ENCODE measurements at places on chromosomes 7 and 10.

GRCh38 chr10:127906548-127907377, at the start of gene PTPRE:
PTPRE (plus strand) TSS chr10:127907103; CDS start chr10:128040882, 133,779 bp downstream.
- DNase-seq = peak; percentile 61

DNA sequence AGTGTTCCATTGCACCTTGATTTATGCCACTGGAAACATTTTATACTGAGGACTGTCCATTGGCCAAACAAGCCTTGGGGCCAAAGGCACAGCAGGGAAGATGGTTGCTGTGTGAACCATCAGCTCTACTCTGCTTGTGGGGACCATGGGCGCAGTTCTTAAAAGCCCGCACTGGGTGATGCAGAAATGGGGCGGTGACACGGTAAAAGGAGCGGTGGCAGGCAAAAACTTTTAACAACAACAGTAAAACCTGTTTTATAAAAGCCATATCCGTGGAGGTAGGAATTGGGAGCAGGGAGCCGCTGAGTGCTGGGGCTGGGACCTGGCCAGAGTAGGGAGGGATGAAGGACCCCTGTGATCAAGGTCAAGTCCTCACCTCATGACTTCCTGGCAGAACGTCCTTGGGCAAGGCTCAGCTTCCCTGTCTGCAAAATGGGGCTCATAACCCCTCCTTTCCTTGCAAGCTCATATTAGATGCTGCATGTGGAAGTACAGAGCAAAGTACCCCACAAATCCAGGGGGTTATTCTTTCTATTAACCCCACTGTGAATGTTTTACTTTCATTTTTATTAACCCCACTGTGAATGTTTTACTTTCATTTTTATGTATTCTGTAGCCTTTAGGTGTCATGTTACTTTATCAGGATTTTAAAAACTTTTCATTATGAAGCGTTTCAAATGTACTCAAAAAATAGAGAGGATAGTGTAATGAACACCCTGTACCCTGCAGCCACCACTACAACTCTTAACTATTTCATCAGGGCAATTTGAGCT, 78.3 kb downstream of the GRK5 start:
- no peak for DNase-seq

DNA sequence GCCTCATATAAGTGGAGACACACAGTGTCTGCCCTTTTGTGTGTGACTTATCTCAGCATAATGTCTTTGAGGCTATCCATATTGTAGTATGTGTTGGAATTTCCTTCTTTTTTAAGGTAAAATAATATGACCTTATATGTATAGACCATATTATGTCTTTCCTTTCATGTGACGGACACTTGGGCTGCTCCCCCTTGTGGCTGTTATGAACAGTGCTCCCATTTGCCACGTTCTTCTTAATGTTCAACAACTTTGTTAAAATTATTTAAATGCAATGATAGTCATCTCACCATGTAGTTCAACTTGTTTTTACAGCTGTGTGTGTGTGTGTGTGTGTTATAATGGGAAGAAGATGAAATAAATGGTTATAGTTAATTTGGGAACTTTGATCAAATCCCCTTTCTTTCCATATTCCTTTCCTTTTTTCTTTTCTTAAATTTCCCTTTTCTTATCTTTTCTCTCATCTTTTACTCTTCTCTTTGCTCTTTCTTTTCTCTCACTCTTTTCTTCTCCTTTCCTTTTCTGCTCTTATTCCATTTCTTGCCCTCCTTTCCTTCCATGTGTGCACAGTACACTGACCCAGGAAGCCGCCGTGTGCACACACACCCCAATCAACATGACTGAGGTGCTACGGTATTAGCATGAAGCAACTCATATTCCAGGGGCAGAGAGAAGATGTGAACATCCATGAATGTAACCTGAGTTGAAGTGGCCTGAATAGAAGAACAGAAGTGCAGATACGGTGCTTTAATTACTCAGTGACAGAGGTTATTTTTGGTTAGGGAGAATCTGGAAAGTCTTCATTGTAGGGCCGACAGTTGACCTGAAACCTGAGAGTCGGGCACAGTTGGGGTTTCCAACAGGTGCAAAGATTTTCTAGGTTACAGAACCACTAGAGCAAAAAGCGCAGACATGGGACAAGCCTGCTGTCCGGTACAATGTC, 596.6 kb downstream of the SDK1 start:
- DNase-seq = peak; percentile 25

DNA sequence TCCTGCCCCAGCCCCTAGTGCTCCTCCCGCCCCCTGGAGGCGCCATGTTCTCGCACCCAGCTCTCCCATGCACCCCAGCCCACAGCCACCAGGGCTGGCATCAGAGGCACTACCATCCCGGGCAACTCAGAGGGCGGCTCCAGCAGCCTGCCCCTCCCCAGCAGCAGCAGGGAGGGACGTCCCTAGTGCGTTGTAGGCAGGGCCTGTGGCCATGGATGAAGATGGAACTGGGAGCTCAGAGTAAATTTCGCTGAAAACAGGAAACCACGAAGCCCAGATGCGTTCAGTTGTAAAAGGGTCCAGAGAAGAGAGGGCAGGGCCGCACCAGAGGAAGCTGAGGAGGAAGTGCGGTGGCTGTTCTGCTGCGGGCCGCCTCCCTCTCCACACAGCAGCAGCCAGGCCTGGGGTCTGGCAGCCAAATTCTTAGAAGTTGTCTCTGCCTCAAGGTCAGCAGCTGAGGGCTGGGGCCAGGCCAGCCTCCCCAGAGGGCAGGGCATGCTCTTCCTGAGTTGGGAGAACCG, 24.6 kb downstream of the VSIR start:
- peak; percentile 71 for DNase-seq
